ENCODE measurements at places on chromosomes 1 and 21. TPM values are rescaled to one million over a fixed set of nuclear protein-coding genes. Genes with fewer than 3 reads are reported as not detected.

- peak; percentile 6 for DNase-seq
These were observed 243.9 kb downstream of the KAZN start for GRCh38 chr1:14842361-14842760.

GRCh38 chr1:62229932-62230331 lies 35.3 kb downstream of the L1TD1 start:
- DNase-seq, result no peak

Gene PLA2G2C
- total RNA-seq, result not detected

DNA sequence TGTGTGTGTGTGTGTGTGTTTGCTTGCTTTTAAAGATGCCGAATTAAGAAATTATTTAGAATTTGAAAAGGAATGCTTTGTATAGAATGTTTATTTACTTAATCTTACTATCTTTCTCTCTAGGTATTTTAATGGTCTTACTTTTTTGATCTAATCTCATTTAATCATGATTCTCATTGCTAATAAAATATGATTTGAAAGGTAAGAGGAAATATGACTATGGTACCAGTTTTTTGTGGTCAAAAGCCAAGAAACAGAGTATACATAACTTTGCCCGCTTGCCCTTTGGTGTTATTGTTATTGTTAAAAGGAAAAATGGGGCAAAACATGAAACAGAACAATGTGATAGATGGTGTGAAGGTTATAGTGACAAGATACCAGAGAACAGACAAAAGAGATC lies 74.6 kb downstream of the RPS6KC1 start:
- no peak for DNase-seq

DNA sequence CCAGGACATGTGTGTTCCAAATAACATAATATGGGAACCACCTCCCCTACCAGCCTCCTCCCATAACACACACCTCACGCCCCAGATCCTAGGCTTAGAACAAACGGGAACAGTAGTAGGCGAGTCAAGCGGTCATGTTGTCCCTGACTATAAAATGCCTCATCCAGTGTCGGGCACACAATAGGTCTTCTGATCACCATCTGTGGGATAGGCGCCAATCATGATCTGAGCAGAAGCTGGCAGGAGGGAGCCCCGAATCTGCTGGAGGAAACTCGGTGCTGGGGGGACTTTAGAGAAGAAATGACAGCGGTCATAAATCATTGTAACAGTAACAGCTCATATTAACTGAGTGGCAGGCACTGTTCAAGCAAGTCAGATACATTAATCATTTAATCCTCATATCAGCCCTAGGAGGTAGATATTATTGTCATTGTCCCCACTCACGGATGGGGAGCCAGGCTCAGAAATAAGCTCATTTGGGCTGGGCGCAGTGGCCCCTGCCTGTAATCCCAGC lies 13.4 kb downstream of the ALPL start:
- no peak for DNase-seq

GRCh38 chr1:216785737-216786136 lies 62.5 kb upstream of the ESRRG start:
- DNase-seq, result no peak

Gene INPP5B
- total RNA-seq, result 18.1 TPM

GRCh38 chr1:159791461-159791860 lies 10.7 kb downstream of the DUSP23 start:
- no peak for DNase-seq

DNA sequence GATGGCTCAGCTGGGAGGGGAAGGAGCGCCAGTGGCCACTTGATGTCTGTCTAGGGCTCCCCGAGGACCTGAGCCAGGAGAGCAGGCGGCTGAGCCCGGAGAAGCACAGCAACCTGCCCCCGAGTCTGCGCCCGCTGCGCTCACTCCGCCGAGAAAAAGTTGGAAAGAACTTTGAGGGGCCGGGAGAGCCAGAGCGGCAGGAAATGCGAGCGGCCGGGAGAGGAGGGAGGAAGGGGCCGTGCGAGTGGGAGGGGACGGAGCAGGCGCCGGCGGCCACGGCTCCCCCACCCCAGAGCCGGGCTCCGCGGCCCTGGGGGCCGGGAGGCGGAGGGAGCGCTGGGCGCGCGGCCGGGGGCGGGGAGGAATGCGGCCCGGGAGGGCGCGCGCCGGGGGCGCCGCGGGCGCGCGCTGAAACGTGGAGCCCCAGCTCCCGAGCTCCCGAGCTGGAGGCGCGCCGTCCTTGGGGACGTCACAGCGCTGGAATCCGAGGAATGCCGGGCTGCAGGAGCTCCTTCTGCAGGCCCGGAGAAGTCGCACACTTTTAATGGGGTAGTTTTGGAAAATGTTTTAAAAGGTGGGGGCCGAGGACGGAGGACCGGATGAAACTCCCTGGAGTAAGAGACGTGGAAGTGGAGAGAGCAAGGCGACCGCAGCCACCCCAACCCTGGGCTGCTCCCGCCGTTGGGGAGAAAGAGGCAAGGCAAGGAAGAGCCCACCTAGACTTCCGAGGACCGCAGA lies at the start of gene PTPN14:
TSS of gene PTPN14 (minus strand) at position 167 of the 738 bp plus-strand sequence. CDS start 86,799 bp downstream, outside the sequence.
- DNase-seq, result peak; percentile 91

GRCh38 chr1:92343061-92343460 lies 44.2 kb downstream of the RPAP2 start:
- no peak for DNase-seq

DNA sequence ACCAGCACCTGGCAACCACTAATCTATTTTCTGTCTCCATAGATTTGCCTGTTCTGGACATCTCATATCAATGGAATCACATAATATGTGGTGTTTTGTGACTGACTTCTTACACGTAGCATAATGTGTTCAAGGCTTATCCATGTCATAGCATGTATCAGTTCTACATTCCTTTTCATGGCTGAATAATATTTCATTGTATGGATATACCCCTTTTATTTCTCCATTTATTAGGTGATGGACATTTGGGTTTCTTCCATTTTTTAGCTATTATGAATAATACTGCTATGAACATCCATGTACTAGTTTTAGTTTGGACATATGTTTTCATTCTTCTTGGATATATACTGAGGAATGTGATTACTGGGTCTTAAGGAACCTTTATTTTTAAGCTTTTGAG lies 78.0 kb upstream of the OLIG2 start:
- no peak for DNase-seq

Gene SELL
- total RNA-seq, result 0.27 TPM

Gene GOLT1A
- total RNA-seq, result not detected

Gene SPRR2B
- not detected for total RNA-seq

- peak; percentile 24 for DNase-seq
These were observed 21.8 kb upstream of the SDHB start for GRCh38 chr1:17075470-17076255.

DNA sequence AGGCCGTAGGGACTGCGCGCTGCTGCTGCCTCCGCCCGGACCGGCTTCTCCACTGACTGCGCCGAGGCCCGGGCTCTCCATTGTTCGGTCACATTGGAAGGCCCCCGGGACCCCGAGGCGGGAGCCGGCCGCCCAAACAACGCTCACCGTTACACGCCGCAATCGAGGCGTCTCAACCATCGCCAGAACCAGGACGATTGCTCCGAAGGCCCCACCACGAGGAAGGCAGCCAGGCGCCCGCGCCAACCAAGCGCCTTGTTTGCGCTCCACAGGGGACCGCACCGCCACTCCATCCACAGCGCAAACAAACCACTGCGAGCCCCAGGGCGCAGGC lies 595 bp downstream of the GLUL start:
- DNase-seq, result no peak

DNA sequence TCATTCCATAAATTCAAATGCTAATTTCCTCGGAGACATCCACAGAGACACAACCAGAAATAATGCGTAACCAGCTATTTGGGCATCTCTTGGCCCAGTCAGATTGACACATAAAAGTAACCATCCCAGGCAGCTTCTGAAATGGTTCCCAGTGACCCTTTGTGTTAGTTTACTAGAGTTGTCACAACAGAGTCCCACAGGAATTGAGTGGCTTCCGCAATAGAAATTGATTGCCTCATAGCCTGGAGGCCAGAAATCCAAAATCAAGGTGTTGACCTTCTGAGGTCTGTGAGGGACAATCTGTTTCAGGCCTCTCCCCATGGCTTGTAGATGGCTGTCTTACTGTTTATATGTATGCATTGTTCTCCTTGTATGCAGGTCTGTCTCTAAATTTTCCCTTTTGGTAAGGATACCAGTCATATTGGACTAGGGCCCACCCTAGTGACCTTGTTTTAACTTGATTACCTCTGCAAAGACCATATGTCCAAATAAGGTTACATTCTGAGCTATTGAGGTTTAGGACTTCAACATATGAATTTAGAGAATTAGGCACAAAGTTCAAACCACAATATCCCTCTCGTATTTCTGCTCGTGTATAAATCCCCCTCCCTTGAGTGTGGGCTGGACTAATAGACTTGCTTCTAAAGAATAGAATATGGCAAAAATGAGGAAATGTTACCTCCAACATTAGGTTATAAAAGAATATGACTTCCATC lies 78.2 kb upstream of the FGGY start:
- no peak for DNase-seq

GRCh38 chr1:208120431-208120790 lies 123.8 kb downstream of the PLXNA2 start:
- no peak for DNase-seq

Gene OR2T8
- total RNA-seq, result not detected

DNA sequence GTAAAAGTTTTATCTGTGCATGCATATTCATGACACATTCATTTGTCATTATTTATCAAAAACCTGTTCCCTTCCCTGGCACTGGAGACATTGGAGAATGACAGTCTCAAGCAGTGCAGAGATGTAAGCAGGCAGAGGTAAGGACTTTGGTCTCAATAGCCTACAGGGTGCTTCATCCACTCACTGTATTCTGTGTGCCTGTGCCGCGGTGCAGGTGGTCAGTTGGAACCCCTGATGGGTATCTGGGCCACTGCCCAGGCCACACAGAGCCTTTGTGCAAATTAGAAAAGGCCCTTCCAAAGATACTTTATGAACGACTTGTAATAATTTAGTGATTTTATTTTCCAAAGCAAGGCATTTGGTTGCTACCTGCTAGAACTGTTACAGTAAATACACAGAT lies 44.0 kb downstream of the CDC42 start:
- DNase-seq, result no peak

Gene LYPLA2
- 165 TPM for total RNA-seq

DNA sequence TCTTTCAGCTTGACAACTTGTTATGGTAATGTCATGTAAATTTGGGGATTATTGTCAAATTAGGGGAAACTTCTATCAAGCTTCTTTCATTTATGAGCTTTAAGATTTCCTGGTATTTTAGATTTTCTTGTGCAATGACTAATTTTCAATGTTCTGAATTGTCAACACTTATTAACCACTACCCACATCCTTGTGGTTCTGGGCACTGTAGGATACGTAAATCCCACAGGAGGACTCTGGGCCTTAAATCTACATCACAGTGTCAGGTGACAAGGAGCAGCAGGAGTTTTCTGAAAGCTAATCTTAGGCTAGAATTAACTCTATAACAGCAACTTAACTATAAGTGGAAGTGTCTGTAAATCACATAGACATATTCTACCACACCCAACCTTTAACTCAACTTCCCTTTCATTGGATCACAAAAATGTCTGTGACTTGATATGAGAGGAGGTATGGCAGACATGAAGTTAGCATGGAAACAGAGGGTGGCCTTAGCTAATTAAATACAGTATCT lies 397.7 kb downstream of the HLX start:
- DNase-seq, result peak; percentile 52

DNA sequence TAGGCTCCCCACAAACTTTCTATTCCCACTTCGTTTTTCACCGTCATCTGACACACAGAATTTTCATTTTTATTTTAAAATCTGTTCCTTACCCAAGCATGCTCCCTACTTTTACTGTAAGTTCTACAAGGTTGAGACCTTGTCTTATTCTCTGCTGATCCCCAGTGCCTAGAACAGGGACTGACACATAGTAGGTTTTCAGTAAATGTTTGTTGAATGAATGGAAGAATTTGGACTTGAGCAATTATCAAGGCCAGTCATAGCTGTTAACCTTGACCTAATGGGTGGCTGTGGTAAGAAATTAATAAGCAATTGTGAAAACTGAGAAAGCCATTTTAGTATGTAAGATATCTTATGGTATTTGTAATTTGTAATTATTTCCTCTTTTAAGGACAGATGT lies 71.1 kb downstream of the LAMC1 start:
- no peak for DNase-seq

DNA sequence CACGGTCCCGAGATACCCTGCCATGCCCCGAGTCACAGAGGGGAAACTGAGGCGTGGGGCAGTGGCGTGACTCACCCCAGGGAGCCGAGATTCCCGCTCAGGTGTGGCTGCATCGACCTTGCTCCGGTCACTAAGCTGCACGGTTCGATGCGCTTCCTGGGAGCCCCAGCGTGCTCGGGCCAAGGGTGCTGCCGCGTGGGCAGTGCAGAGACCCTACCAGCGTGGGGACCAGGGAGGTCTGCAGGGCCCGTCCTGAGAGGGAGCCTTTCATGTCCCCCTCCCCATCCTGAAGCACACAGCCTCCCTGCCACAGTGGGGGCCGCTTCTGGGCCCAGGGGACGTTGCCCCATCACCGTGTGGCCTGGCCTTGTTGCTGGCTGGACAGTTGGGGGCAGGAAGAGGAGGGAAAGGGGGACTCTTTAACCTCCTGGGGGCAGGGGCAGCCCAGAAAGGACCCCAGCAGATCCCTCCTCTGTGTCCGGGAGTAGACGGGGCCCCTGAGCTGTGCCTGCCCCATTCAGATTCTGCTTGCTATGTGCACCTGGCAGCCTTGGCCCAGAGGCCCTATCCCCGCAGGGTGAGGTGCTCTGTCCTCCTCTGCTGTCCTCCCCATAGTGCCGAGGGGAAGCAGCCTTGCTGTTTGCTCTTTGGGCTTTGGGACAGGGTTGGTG lies 52.3 kb downstream of the COL18A1 start:
- no peak for DNase-seq

Gene PRMT6
- 24.5 TPM for total RNA-seq

- peak; percentile 51 for DNase-seq
These were observed 9.1 kb upstream of the MTFR1L start for GRCh38 chr1:25810341-25811299.

- DNase-seq, result no peak
These were observed 18.1 kb downstream of the TMEM50B start for GRCh38 chr21:33461538-33462250.

DNA sequence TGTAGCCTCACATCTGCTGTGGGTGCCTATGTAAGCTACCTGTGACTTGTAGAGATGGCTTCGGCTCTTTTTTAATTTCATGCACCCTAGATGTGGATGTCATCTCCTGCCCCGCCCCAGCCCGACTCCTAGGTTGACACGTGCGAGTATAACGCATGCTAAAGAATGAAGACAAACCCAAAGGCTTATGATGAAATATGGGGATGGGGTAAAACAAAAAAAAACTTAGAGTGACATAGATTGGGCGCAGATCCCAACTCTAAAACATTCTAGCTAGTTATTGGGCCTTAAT lies 613 bp upstream of the ERO1B start:
- no peak for DNase-seq

- no peak for DNase-seq
These were observed 11.2 kb upstream of the SNAPIN start for GRCh38 chr1:153647346-153647714.

Gene DCST2
- total RNA-seq, result not detected

- DNase-seq, result no peak
These were observed 186.1 kb downstream of the MATN1 start for GRCh38 chr1:30537279-30537678.

DNA sequence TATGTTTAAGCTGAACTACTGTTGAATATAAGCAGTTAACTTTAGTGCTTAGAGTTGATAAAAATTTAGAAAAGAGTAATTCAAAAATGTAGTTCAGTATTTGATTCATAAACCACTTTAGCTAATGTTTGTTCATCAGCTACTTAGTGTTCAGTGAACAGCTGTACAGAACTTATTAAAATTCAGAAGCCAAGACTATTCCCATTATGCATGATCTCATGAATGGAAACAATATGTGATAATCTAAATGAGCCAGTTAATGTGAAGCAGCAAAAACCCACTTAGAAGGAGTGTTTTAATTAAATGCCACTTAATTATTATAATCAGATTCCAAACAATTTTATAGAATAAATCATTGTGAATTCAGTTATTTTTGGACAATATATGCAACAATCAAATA lies 92.9 kb upstream of the NEGR1 start:
- DNase-seq, result no peak

All from HT1080 (cell line).